Hematopoietic multipotent progenitor cell treated with erythropoietin and hydrocortisone succinate and interleukin-3 and kit ligand, for 15 days (in vitro differentiated cells): ENCODE measurements at places on chromosomes 1 and 21.

DNA sequence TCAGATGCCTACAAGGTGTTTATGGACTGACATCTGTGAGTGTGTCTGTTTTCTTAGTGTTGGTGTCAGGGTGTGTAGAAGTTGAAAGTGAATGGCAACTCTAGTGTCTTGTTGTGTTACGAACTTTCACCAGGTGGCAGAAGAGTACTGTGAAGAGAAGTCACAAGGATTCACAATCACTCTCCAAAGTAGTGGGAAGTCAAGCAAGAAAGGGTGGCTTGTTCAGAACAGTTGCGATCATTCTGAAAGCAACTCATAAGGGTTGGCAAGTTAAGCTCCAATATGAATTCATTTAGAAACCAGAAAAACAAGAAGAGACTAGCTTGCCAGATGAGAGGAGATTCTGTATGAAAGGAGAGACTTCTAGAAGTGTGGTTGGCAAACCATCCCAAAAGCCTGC is 86.1 kb downstream of the FASLG start:
- DNase-seq = peak; percentile 73

GRCh38 chr1:60136395-60136794 is 62.8 kb upstream of the C1orf87 start:
- no peak for DNase-seq

GRCh38 chr1:87787551-87787950 is 458.9 kb downstream of the LMO4 start:
- no peak for DNase-seq

DNA sequence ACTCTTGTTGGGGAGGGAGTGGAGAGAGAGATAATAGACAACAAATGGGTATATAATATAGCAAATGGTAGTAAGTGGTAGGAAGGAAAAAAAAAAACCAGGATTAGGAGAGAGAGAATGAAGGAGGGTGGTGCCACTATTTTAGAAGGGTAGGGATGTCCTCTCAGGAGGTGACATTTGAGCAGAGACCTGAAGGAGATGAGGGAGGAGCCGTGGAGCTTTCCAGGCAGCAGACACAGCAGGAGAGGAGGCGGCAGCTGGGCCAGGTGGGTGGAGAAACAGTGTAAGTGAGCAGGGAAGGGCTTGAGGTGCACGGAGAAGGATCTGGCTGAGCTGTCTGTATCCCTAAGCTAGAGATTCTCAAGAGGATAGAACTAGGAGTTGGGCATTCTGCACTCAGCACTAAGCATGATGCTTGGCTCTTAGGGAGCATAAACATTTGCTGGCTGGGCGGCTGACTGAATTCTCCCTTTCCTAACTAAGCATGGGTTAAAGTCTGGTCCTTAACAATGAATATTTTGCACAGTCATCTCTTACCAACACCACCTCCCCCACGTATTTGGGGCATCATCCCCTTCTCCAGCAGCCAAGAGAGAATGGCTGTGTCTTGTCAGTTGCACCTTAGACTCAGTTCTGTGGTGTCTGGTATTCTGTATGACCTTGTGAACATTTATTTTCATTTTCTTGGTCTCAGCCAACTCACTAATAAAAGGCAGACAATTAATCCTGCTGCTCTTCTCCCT is 27.6 kb upstream of the SARS1 start:
- DNase-seq = no peak

DNA sequence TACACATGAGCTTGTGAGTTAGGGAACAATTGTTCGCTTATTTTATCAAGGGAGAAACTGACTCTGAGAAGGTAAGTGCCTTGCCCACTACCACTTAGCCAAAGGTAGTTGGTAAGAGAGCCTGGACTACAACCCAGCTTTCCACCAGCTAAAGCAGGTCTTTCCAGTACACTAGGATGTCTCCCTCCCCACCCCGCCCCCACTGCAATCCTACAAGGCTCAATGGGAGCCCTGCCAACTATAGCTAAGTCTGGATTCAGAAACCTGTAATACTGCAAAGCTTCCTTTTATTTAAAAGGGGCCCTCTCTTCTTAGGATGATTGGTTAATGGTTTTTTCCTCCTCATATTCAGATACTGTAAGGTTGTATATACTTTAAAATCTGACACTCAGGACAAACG is 102.0 kb upstream of the C8B start:
- no peak for DNase-seq

- no peak for DNase-seq
These were observed 1.2 kb downstream of the PIGP start for GRCh38 chr21:37071561-37072273.

GRCh38 chr1:68010090-68010489 is 40.3 kb downstream of the DIRAS3 start:
- no peak for DNase-seq

DNA sequence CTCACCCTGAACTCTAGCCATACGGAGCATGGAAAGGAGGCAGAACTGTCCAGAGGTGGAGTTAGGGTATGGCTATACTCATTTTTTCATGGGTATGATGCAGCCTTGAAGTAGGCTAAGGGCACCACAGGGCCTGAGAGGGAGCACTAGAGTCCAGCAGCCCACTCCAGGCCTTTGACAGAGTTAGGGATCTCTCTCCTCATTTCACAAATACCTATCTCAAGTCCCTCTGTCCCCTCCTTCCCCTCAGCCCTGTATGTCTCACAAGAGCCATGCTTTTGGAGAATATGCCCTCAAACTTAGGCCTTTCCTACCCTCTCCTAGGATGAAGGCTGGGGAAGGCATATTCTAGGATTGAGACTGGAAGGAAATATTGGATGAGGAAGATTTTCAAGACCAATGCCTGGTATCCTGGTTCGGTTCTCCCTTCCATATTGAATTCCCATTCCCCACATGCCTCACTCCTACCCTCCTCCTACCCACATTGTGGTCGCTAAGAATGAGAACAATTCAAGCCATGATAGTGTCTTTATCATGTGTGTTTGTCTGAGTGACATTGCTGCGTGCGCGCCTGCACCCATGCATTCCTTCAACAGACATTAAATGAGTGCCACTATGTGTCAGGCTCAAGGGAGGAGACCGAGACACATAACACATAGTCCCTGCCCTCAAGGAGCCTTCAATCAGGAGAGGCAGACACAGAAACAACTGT is 2.6 kb upstream of the NECTIN4 start:
- no peak for DNase-seq

- no peak for DNase-seq
These were observed 64.2 kb downstream of the PIK3CD start for GRCh38 chr1:9715536-9716226.
